Thymus (tissue), 14 donors: ENCODE measurements at places on chromosomes 1 and 21. TPM values are rescaled to one million over a fixed set of nuclear protein-coding genes. Genes with fewer than 3 reads are reported as not detected.

DNA sequence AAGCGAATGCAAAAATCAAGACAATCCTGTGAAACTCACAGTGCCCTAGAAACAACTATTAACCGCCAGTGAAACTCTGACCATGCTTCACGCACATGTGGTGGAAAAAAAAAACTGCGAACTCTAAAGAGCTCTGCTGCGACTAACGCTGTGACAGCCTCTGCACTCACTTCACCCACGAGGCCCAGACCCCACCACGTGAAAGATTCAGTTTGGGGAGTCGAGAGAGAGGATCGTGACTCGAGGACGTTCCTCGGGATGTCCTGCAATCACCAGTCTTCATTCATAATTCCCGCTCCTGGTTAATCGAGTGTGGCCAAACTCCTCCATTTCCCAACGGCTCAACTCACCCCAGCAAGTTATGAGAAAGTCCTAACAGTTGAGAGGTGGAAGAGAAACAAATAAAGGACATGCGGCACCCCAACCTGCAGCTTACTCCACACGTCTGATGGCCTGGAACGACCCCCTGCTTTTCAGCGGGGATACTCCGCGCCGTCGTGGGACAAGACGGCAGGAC is 1.1 kb downstream of the SERBP1 start:
- DNase-seq = peak; percentile 23

The AGRN gene
- total RNA-seq = 6.2 TPM

DNA sequence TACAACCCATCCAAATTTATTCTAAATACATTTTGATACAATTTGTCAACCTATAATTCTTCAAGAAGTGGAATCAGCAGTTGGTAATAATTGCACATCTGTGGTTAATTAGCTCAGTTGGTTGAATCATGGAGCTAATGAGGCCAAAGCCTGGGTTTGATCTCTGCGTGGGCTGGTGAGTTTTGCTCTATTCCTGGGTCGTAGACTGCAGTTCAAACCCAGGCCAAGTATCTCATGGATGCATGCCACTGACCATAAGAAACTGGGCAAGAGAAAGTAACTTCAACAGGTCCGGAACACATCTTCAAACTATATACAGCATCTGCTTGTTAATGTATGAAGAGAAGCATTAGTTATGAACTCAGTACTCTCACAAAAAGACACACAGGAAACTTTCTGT is 779.7 kb downstream of the USP25 start:
- no peak for DNase-seq

- DNase-seq = no peak
Observed at GRCh38 chr1:232249339-232249738, 380.6 kb downstream of the SIPA1L2 start.

DNA sequence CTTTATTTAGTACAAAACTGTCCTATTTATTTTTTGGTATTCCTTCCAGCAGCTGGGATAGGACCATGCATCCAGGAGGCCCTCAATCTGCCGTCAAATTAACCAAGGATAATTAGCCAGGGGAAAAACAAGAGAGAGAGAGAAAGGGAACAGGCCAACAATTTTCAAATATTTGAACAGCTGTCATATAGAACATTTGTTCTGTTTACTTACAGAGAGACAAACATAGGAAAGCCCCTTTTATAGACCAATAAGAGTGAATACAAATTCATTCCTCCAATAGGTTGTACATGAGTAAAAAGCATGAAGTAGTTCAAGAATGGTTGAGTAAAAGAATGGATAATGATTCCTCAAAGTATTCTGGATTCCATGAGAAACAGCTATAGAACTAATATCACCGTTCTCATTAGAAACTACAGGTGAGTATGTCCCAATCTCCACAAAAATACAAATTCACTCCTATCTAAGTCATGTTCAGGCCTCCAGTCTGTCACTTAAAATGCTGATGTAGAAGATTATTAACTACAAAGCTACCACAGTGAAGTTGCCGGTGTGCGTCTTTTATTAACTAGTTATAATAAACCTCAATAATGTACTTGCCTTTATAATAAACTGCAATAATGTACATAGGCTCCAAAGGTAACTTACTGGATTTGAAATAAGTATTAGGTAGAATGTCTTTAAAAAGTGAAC is 64.8 kb upstream of the GNG4 start:
- no peak for DNase-seq

The PLPPR4 gene
- total RNA-seq = 0.42 TPM

- no peak for DNase-seq
Observed at GRCh38 chr1:207841293-207841692, 69.6 kb downstream of the CD34 start.

- DNase-seq = no peak
Observed at GRCh38 chr1:245370175-245370825, 215.5 kb downstream of the KIF26B start.

- no peak for DNase-seq
Observed at GRCh38 chr1:84624876-84625275, 50.6 kb upstream of the CTBS start.

The PAQR6 gene
- total RNA-seq = 0.61 TPM

DNA sequence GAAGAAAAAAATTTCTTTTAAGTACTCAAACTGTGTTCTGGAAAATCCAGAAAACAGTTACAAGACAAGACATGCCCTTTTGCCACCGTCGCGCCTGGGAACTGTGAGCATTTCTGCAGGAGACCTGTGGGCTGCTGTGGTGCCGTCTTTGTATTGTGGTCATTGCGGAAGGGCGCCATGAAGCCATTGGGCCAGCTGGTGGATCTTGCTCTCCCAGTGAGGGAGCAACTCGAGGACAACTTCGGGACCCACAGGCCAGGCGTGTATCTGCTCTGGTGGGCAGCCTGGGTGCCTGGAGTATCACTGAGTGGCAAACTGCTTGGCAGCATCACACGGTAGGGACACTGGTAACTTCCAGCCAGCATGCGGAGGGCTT is 3.8 kb upstream of the THEMIS2 start:
- no peak for DNase-seq

DNA sequence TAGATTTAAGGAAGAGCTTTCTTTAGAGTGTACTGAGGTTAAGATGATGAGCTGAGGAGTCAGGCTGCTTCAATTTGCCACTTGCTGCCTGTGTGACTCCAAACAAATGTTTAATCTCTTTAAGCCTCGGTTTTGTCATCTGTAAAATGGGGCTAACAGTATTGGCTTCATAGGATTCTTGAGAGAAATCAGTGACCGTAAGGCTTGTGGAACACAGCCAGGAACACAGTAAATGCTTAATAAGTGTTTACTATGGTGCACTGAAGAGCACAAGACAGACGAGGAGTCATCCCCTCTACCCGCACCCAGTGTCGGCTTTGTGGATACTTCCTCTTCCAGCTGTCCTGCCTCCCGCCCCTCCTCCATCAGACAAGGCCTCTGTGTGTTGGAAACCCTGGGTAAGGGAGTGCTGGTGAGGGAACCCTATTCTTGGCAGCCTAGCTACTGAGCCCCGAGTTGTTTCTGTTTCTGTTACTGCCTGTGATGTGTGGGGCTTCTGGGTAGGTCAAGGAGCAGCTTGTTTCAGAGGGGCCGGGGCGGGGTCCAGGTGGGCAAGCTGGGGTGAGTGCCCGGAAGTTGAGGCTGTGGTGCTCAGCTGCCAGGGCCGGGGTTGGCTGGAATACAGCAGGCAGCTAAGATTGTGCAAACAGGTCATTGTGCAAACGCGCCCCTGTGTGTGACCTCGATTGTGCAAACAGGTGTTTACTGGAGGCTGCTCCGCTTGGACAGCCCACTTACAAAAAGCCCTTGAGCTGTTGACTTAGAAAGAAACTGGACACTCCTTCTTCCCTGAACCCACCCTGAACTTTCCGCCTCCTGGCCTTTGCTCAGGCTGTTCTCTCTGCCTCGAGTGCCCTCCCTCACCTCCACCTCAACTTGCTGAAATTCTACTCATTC is 4.0 kb upstream of the CSF3R start:
- no peak for DNase-seq

The LRRC71 gene
- not detected for total RNA-seq

The THEM5 gene
- total RNA-seq = 0.09 TPM

The ETV3L gene
- 0.14 TPM for total RNA-seq

GRCh38 chr21:14991957-14992356 is 72.8 kb downstream of the NRIP1 start:
- DNase-seq = no peak

- peak; percentile 6 for DNase-seq
Observed at GRCh38 chr1:34406833-34407539, 230.3 kb downstream of the C1orf94 start.

GRCh38 chr1:155715777-155716176 is 26.9 kb downstream of the DAP3 start:
- DNase-seq = no peak

The GJB3 gene
- total RNA-seq = 0.66 TPM

The RNF223 gene
- total RNA-seq = 0.05 TPM

DNA sequence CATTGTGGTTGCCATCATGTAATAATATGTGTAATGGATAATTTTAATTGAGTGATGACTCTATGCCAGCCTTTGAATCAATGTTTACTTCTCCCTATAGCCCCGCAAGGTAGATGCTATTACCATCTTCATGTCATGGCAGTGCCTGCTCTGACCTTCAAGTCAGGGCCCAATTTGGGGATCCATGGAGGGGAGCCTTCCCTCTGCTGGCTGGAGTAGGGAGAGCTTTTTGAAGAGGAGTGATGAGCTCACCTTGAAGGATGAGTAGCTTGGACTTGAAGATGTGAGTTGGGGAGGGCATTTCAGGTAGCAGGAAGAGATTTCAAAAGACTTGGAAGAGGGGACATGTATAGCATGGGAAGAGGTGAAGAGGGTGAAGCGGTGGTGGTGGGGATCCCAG is 189.2 kb downstream of the FOXD2 start:
- no peak for DNase-seq

The MYOM3 gene
- total RNA-seq = 1.5 TPM

DNA sequence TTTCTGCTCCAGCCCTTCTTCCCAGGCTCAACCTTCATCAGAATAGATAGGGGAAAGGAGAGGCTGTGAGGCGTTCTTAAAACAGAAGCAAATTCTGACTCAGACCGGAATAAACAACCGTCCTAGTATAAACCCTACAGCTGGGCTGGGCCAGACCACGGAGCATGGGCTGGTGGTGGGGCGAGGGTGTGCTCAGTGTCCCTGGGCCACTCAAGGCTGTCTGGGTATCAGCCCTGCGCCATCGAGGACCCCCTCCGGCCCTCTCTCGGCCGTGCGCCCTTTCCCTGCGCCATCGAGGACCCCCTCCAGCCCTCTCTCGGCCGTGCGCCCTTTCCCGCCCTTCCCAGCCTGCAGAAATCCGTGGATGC is 36.0 kb downstream of the CAPN2 start:
- DNase-seq = no peak

The LCE1A gene
- total RNA-seq = not detected

The PPP1R15B gene
- 29.8 TPM for total RNA-seq

DNA sequence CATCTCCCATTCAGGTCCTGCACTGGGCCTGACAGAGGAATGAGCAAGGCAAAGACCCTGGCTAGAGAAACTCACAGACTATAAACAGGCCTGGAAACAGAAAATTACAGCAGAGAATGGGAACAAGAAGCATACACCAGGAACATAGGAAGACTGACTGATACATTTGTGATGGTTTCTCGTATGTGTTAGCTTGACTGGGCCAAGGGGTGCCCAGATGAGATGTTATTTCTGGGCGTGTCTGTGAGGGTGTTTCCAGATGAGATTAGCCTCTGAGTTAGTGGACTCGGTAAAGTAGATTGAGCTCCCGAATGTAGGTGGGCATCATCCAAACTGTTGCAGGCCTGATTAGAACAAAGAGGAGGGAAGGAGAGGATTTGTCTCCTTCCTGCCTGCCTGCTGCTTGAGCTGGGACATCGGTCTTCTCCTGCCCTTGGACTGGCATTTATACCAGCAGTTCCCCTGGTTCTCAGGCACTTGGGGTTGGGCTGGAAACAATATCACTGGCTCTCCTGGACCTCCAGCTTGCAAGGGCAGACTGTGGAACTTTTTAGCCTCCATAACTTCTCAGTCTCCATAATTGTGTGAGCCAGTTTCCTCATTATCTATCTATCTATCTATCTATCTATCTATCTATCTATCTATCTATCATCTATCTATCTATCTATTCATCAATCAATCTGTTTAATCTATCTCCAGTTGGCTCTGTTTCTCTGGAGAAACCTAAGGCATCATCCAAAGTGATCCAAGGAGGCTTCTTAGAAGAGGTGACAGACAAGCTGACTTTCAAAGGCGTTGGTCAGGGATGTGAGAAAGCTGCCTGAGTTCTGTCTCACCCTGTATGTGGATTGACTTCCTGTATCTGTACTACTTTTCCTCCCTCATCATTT is 9.7 kb upstream of the FOXO6 start:
- DNase-seq = no peak

The SPRR2D gene
- 0.19 TPM for total RNA-seq

GRCh38 chr1:170261669-170262068 is 115.9 kb downstream of the NTMT2 start:
- no peak for DNase-seq

GRCh38 chr1:225880222-225880588 is 2.0 kb downstream of the TMEM63A start:
- DNase-seq = no peak

DNA sequence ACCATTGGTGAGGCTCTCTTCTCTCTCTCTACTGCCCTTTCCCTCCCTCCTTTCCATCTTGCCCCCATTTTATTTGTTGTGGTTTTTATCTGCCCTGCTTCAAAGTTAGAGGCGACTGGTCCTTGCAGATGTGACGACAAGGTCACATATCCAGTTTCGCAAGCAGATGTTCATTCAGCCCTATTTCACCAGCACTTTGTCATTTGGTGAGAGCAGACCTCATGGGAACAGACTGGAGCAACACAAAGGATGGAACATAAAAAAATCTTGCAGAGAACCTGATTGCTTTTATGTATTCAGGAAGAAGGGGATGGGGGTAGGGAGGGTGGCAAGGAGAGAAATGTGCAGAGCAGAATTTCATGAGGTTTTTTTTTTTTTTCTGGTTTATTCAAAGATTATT is 84.3 kb downstream of the ELAVL4 start:
- DNase-seq = no peak

The BCAR3 gene
- total RNA-seq = 7.9 TPM

The RNU1-4 gene
- total RNA-seq = 17,380 TPM

- no peak for DNase-seq
Observed at GRCh38 chr21:29365661-29366265, 67.0 kb downstream of the BACH1 start.

The PLD5 gene
- total RNA-seq = 0.66 TPM

DNA sequence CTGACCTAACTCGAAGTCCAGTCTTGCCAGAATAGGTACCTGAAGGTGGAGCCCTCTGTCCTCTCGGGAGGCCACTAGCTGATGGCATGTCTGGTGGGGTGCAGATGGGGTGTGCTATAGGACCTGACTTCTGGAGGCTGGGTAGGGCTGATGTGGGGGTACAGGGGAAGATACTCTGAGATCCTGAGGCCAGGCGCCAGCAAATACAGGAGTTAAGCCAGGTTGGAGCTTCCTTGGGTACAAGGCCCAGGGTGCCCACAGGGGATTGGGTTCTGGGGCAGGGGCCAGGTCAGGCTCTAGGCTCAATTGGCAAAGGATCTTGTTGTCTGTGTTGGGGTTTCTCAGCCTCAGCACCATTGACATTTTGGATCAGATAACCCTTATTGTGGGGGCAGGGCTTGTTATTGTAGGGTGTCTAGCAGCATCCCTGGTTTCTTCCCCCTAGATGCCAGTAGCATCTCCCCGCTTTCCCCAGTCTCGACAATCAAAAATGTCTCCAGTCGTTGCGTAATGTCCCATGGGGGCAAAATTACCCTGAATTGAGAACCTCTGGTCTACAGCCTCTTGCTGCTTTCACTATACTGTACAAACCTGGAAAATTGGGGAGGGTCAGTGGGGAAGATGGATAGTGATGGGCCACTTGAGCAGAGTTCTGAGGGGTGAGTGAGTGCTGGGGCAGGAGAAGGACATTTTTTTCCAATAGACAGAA is 9.2 kb downstream of the PTPRF start:
- no peak for DNase-seq
